ENCODE measurements at places on chromosomes 2 and 18.

- no peak for DNase-seq
These were observed 76.4 kb upstream of the CYRIA start for GRCh38 chr2:16742026-16742425.

- no peak for DNase-seq
These were observed 36.0 kb downstream of the SETBP1 start for GRCh38 chr18:44716697-44717163.

- peak; percentile 59 for DNase-seq
These were observed 1.3 kb upstream of the PRKCE start for GRCh38 chr2:45649858-45650811.

- no peak for DNase-seq
These were observed 185.5 kb upstream of the ZSWIM2 start for GRCh38 chr2:187034434-187034833.

DNA sequence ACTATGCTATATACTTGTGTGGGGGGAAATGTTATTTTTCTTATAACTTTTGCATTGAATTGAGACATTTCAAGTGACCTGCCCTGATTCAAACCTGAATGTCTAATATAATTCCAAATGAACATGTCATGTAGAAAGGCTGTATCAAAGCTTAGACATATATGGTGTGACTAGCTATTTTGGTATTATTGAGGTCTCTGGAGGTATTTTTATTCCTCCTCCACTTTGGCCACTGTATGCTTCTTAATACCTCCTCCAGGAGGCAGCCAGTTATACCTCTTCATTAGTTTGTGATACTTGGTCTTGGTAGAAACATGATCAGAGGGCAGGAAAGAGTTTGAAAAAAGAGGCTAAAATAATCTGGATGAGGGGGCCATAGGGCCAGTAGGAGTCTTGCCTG lies 217.1 kb downstream of the TCF4 start:
- no peak for DNase-seq

Measured in activated CD4-positive, alpha-beta T cell treated with anti-CD3 and anti-CD28 coated beads, Interleukin-2, amount 50 U/mL, for 1 hour (primary cell).